ENCODE measurements at places on chromosomes 1 and 21.

DNA sequence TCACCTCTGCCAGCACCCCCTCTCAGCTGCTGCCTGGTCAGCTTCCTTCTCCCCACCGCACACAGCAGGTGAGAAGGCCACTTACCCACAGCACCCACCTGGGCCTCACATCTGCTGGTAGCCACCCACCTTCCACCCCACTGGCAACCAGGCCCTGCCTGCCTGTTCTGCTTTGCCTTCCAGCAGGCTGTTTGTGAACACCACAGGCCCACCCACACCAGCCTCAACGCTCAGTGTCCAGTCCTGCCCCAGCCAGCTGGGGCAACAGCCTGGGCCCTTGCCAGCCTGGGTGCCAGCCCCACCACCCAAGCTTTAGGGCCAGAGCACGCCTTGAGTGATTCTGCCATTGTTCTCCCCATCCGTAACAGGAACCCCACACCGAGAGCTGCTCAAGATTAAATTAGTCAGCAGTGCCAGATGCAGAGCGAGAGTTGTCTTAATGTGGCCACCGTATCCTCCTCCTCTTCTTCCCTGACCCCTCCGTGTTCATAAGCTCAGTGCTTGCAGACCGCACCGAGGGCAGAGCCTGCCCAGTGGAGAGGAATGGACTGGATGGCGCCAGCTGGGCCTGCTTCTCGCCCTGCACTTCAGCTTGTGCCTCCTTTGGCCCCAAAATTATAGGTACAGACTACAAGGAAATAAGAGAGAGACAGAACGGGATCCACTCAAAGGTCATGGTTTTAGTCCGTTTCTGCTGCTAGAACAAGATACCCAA lies 120.3 kb upstream of the COL6A1 start:
- no peaks in the 10 kb centered on the region for H3K4me1 ChIP-seq
- no peak for DNase-seq
- no peak overlapping the region for H3K27ac ChIP-seq
- H3K27me3 ChIP-seq, result no peaks in the 10 kb centered on the region

DNA sequence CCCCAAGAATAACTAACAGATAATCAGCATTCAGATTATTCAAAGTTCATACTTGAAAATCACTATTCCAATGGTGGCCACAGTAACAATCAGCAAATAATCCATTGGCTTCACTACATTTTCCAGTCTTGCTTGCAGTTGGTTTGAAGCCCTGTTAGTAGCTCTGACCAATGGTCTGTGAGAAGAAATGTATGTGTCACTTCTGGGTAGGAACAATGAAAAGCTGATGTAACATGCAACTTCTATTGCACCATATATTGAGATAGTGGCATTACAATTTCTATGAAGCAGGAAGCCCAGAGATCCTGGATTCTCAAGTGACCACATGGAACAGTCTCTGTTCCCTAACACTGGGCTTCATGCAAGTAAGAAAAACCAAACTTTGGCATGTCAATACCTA lies 250.9 kb upstream of the DAB1 start:
- H3K27ac ChIP-seq, result no peak overlapping the region
- no peaks in the 10 kb centered on the region for H3K4me1 ChIP-seq
- H3K4me3 ChIP-seq, result no peak overlapping the region
- no peaks in the 10 kb centered on the region for H3K27me3 ChIP-seq

- H3K36me3 ChIP-seq, result no peaks in the 10 kb centered on the region
- H3K27ac ChIP-seq, result no peak overlapping the region
- peaks cover 6% of the 10 kb centered on the region for H3K4me1 ChIP-seq
- H3K4me3 ChIP-seq, result no peak overlapping the region
- no peaks in the 10 kb centered on the region for H3K27me3 ChIP-seq
Measured at GRCh38 chr1:87598429-87598828, 269.7 kb downstream of the LMO4 start.

- H3K4me1 ChIP-seq, result peaks cover 9% of the 10 kb centered on the region
- no peaks in the 10 kb centered on the region for H3K27me3 ChIP-seq
- no peak overlapping the region for H3K4me3 ChIP-seq
- no peaks in the 10 kb centered on the region for H3K36me3 ChIP-seq
Measured at GRCh38 chr1:235095938-235096562, 32.6 kb downstream of the TOMM20 start.

- H3K27me3 ChIP-seq, result no peaks in the 10 kb centered on the region
- peaks cover 12% of the 10 kb centered on the region for H3K4me1 ChIP-seq
- no peaks in the 10 kb centered on the region for H3K36me3 ChIP-seq
Measured at GRCh38 chr1:85065550-85065949, 17.2 kb upstream of the MCOLN3 start.

Measured in upper lobe of left lung (tissue), 6 donors.